HTR-8/SVneo (cell line): ENCODE measurements at places on chromosomes 12 and 14.

GRCh38 chr14:99323603-99324185 is 51.7 kb upstream of the BCL11B start:
- no peak for DNase-seq

DNA sequence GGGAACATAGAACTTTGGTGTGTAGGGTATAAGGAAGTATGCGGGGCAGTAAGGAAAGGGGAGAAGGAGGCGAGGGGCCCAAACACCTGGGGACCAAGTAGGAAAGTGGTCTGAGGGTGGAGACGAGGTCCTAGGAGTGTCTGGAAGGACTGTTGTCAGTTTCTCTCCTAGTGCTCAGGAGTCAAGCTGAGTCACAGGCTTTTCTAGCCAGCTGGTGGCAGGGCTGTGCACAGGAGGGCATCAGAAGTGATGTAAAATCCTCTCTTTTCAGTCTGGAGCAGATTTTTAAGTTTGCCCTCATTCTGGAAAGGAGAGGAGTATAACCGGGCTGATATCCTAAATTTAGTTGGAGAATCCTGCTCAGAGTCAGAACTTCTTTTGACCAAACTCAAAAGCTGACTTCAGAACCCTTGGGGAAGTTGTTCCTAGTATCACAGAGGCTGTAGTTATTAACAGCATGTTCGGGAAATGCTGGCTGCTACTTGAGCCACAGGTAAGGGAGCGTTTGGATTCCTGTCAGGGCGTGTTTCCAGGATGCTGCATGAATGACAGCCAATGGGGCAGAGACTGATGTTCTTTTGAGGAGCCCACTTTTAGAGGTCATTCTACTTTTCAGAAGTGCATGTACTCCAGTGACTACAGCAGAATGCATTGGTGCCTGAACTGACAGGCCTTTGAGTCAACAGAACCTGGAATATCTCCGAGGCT is 19.3 kb downstream of the ZNF664 start:
- no peak for DNase-seq

DNA sequence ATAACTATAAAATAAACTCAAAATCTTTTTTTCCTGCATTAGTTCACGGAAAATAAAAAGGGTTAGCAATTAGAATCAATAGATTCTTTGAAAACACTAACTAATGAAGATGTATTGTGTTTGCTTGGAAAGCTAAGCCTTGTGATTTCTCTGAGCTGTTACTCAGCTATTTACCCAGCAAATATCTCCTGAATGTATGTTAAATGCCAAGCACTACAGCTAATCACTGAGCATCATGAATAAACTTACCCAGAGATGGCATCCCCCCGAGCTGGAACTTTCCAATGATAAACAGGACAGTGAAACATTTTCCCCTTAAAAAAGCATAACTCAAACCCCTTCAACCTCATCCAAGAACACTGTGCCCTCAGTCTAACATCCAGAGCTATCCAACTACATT is 71.2 kb downstream of the SLC2A13 start:
- no peak for DNase-seq

GRCh38 chr12:41473441-41473840 is 285.3 kb downstream of the PDZRN4 start:
- no peak for DNase-seq

DNA sequence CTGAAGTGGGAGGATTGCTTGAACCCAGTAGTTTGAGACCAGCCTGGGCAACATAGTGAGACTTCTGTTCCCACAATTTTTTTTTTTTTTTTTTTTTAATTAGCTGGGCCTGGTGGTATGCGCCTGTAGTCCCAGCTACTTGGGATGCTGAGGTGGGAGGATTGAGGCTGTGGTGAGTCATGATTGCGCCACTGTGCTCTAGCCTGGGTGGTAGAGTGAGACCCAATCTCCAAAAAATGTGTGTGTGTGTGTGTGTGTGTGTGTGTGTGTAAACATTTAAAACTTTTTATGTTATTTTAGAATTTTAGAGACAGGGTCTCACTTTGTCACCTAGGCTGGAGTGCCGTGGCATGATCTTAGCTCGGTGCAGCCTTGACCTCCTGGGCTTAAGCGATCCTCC is 6.8 kb downstream of the PPP1R36 start:
- no peak for DNase-seq

DNA sequence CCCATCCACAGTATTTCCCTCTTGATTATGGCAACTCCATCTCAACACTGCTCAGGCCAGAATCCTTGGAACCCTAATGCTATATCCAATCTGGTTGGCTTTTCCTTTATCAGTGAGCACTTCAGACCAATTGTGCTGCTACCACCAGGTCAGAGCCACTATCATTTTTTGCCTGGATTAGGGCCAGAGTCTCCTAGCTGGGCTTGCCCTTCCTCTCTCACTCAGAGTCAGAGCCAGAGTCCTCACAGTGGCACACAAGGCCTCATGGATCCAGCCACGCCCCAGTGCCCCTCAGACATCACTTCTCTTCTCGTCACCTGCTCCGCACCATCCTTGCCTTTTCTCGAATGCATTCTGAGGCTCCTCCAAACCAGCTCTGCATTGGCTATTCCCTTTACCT is 211.1 kb downstream of the ANO6 start:
- no peak for DNase-seq

- peak; percentile 72 for DNase-seq
These were observed at the start of gene SYT1 for GRCh38 chr12:78864403-78864869. Gene SYT1 (plus strand): TSS chr12:78864774.

GRCh38 chr12:114481200-114481535 is 75.2 kb upstream of the TBX5 start:
- DNase-seq = no peak
